Muscle of leg (tissue), 16 donors: ENCODE measurements at places on chromosomes 4 and X. TPM values are rescaled to one million over a fixed set of nuclear protein-coding genes. Genes with fewer than 3 reads are reported as not detected.

DNA sequence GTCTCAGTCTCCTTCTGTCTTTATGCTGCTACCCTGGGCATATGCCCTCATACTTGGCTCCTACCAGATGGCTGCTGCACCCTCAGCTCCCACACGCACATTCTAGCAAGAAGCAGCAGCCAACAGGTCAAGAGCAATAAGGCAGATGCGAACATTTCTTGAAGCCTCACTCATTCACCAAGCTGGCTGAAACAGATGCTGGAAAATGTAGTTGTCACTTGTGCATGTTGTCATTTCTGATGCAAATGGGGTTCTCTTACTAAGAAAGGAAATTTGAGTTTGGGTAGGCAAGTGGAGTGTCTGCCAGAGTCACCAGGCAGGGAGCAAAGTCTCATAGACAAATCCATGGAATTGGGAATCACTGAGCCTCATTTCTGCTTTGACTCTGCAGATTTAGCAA, 57.4 kb upstream of the SORBS2 start:
- no peaks in the 10 kb centered on the region for H3K27me3 ChIP-seq
- H3K36me3 ChIP-seq: no peaks in the 10 kb centered on the region
- H3K27ac ChIP-seq: no peak overlapping the region

Gene BGN
- total RNA-seq: 39.7 TPM

Gene CCSER1
- total RNA-seq: 0.75 TPM

Gene TCP11X2
- total RNA-seq: not detected

DNA sequence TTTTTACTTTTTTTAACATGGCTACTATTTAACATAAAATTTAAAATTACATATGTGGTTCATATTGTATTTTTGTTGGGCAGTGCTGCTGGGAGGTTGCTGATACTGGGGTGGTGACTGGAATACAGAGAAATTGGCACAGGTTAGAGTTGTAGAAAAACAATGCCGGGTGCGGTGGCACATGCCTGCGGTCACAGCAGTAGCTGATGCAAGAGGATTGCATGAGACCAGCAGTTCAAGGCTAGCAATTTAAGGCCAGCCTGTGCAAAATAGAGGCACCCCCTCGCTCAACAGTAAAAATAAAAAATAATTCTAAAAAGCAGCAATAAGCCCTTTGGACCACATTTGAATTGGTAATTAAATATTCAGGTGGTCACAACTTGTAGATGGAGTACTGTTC, 11.8 kb upstream of the CPE start:
- no peak overlapping the region for H3K4me3 ChIP-seq
- no peaks in the 10 kb centered on the region for H3K27me3 ChIP-seq
- DNase-seq: no peak

DNA sequence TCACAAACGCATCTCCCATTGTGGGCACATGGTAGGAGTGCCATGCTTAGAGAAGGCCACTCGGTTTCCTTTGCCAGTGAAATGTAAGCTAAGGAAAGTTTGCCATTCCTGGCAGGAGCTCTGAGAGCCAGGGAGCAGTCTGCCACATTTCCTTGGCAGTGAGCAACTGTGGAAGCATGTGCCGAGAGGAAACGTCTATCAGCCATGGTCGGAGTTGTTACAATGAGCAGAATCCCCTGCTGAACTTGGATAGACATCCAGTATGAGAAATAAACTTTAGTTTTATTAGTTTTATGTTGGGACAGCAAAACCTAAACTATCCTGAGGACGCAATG, 51.1 kb downstream of the ENOPH1 start:
- no peaks in the 10 kb centered on the region for H3K27me3 ChIP-seq
- no peak for DNase-seq
- H3K36me3 ChIP-seq: no peaks in the 10 kb centered on the region

- H3K4me1 ChIP-seq: peaks cover 8% of the 10 kb centered on the region
- H3K4me3 ChIP-seq: no peak overlapping the region
- no peaks in the 10 kb centered on the region for H3K27me3 ChIP-seq
- no peaks in the 10 kb centered on the region for H3K36me3 ChIP-seq
- DNase-seq: no peak
- H3K27ac ChIP-seq: no peak overlapping the region
Measured at GRCh38 chr4:184280137-184280536, 62.5 kb upstream of the ENPP6 start.

- H3K4me3 ChIP-seq: no peak overlapping the region
- H3K4me1 ChIP-seq: no peaks in the 10 kb centered on the region
- DNase-seq: no peak
- H3K27me3 ChIP-seq: peaks cover 8% of the 10 kb centered on the region
Measured at GRCh38 chrX:8803326-8803725, 2.1 kb upstream of the FAM9A start.

Gene CENPVL1
- not detected for total RNA-seq

DNA sequence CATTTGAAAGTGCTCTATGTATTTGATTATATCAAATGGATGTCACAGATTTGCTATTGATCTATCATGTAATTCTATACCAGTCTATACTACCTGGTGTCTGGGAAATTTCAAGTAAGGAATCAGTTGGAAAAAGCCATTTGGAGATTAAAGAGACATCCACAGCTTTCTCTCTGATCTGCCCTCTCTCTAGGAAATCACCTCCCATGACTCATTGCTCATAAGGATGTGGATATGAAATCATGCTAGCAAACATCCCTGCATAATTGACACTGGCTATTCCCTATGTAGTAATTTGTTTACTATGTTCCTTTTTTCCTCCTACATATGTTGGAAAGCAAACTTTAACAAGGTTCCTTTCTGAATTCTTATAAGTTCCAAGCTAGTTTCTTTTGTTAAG, 94.3 kb downstream of the TEX13A start:
- no peak overlapping the region for H3K4me3 ChIP-seq
- H3K27ac ChIP-seq: no peak overlapping the region
- DNase-seq: no peak
- no peaks in the 10 kb centered on the region for H3K4me1 ChIP-seq
- H3K36me3 ChIP-seq: no peaks in the 10 kb centered on the region

Gene CNGA1
- 0.35 TPM for total RNA-seq

Gene CCKAR
- not detected for total RNA-seq

Gene GPR82
- 0.04 TPM for total RNA-seq

GRCh38 chr4:29817961-29818360, 902.2 kb upstream of the PCDH7 start:
- DNase-seq: no peak
- H3K4me1 ChIP-seq: no peaks in the 10 kb centered on the region
- H3K27me3 ChIP-seq: no peaks in the 10 kb centered on the region
- no peaks in the 10 kb centered on the region for H3K36me3 ChIP-seq
- H3K4me3 ChIP-seq: no peak overlapping the region
- H3K27ac ChIP-seq: no peak overlapping the region

DNA sequence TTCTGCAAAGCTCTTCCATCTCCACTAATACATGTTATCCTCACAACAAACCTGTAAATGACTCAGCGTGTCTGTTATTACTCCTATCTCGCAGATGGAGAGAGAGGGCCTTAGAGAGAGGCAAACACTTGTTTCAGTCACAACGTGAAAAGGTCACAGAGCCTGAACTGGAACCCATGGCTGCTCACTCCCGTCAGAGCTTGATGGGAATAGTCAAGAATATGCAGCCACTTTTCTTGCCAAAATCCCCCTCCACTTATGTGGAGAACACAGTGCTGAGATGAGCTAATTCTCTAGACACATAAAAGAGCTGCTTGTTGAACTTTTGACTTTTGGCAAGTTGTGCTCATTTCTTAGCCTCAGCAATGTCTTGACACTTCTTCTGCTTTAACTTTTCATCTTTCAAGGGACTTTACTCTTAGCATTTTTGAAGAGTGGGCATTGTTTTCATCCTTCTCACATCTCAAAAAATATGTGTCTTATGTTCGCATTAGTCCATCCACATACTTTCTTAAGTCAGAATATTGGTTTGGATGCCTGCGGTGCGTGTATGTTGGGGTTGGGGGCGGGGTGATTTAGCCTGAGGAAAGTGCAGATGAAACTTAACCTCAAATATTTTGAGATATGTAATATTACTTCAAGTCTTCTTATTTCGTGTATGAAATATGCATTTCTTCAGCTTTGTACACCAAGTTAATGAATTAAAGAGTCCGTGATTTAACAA, 69.2 kb downstream of the SYNPO2 start:
- no peaks in the 10 kb centered on the region for H3K4me1 ChIP-seq
- H3K27me3 ChIP-seq: no peaks in the 10 kb centered on the region
- no peak overlapping the region for H3K4me3 ChIP-seq
- no peaks in the 10 kb centered on the region for H3K36me3 ChIP-seq

Gene NOX1
- not detected for total RNA-seq

GRCh38 chrX:135544338-135544948, 24.0 kb downstream of the INTS6L start:
- no peaks in the 10 kb centered on the region for H3K4me1 ChIP-seq
- H3K27ac ChIP-seq: no peak overlapping the region
- no peaks in the 10 kb centered on the region for H3K36me3 ChIP-seq
- H3K4me3 ChIP-seq: no peak overlapping the region
- peaks cover 7% of the 10 kb centered on the region for H3K27me3 ChIP-seq
